ENCODE measurements at places on chromosomes 6 and 20.

GRCh38 chr6:25952535-25952934 lies 10.1 kb upstream of the TRIM38 start:
- no peak for DNase-seq

- no peak for DNase-seq
These were observed 1.0 kb downstream of the HELZ2 start for GRCh38 chr20:63572788-63573646.

DNA sequence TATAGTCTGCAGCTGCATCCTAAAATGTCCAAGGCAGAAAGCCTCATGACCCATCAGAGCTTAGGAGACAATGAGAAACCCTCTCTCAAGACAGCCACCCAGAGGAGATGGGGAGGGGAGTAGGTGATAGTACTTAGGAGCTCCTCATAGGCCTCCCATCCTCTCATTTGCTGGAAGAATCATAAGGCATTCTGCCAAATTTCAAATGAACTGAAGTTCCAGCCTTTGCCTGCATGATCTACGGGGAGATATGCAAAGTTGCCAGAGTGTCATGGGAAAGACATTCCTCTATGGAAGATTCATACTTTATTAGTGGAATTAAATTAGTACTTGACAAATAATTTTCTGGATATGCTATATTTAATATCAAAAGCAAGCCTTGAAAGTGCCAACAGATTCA lies 194.1 kb upstream of the GJE1 start:
- no peak for DNase-seq

DNA sequence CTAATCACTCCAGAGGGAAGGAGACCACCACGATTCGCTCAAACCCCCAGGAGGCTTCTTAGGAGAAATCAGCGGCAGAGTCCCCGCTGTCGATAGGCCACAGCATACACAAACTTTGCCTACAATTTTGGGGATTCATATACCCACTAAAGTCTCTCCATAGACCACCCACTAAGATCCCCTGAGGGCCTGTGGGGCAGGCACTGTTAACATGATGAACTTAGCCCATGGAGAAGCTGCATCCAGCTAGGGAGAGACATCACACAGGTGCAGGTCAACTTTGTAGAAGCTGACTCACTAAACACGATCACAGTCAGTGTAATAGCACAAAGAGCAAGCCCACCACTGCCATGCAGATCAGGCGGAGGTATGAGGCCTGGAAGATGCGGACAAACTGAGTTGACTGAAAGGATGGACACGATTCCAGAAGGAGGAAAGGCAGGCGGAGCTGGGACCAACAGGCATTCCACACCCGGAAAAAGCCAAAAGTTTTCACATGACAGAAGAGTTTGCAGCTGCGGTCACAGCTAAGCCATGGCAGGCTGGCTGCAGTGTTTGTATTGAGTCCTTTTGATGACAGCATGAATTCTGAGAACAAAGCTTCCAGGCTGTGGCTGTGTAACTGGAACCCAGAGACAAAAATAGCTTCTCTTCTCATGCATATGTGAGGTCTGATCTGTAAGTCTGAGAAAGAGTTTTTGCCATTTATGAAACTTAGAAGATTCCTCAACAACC lies 75.7 kb upstream of the QKI start:
- DNase-seq, result peak; percentile 29

- DNase-seq, result no peak
These were observed 20.1 kb downstream of the SAMD5 start for GRCh38 chr6:147528511-147529145.

- no peak for DNase-seq
These were observed 6.5 kb downstream of the MUCL3 start for GRCh38 chr6:30947231-30947630.

DNA sequence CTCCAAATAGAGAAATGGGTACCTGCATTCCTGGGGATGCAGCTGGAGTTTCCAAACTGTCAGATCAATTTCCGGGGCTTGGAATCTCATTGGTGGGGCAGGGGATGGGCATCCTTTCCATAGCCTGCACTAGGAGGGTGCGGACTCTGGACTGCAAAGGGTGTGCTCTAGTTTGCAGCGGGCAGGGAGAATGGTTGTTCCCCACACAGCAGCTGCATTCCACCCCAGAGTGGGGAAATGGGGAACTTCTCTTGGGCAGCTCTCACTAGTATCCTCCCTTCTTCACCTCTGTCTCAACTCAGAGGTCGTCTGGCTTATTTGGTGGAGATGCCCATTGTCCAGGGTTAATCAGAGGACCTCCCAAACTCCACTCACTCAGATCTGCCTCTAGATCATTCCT lies 34.5 kb upstream of the CDKN1A start:
- no peak for DNase-seq

- no peak for DNase-seq
These were observed 129.1 kb upstream of the SMLR1 start for GRCh38 chr6:130697995-130698535.

GRCh38 chr20:25676164-25676809 lies 20.4 kb downstream of the ZNF337 start:
- DNase-seq, result no peak

- DNase-seq, result no peak
These were observed 218.9 kb downstream of the EYA4 start for GRCh38 chr6:133460101-133460500.

DNA sequence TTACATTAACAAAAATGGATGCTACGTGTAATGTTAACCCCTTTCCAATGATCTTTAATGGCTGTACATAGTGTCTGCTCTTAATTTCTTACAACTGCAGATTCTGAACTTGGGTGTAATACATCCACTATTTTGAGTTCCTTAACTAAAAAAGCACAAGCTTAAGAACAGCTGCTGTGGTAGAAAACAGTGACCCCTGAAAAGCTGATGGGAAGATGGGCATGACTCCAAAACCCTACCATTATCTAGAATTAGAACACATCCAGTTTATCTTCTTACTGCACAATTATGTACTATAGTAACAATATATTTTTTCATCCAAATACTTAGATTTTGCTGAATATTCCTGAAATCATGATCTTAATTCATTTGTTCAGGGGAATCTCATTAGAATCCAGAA lies 49.3 kb downstream of the LYRM4 start:
- DNase-seq, result no peak

- DNase-seq, result no peak
These were observed 367.6 kb upstream of the JAG1 start for GRCh38 chr20:11041396-11041795.

- no peak for DNase-seq
These were observed 113.3 kb downstream of the TASP1 start for GRCh38 chr20:13525225-13525940.

- no peak for DNase-seq
These were observed 89.7 kb downstream of the CD40 start for GRCh38 chr20:46207793-46208192.

GRCh38 chr6:142523515-142524375 lies 221.9 kb downstream of the ADGRG6 start:
- no peak for DNase-seq

- DNase-seq, result no peak
These were observed 143.4 kb downstream of the FAM83B start for GRCh38 chr6:54990001-54990400.

Data from NCI-H510A (cell line).